Frontal cortex (tissue), 4 donors: ENCODE measurements at places on chromosomes 4 and X. TPM values are rescaled to one million over a fixed set of nuclear protein-coding genes. Genes with fewer than 3 reads are reported as not detected.

CFAP299 gene
- 1.2 TPM for total RNA-seq

HHIP gene
- 0.82 TPM for total RNA-seq

HTRA3 gene
- total RNA-seq, result 0.82 TPM

HS3ST1 gene
- total RNA-seq, result 6.9 TPM

DRD5 gene
- total RNA-seq, result 2.0 TPM

RPS6KA6 gene
- 16.3 TPM for total RNA-seq

CHIC1 gene
- 17.5 TPM for total RNA-seq

AVPR2 gene
- not detected for total RNA-seq

TBX22 gene
- under 0.01 TPM for total RNA-seq

APLN gene
- 2.4 TPM for total RNA-seq

LIMCH1 gene
- 140 TPM for total RNA-seq
